ENCODE measurements at places on chromosomes 1 and 21.

- DNase-seq: peak; percentile 21
Measured at GRCh38 chr1:194295685-194296084, 1109.3 kb upstream of the B3GALT2 start.

DNA sequence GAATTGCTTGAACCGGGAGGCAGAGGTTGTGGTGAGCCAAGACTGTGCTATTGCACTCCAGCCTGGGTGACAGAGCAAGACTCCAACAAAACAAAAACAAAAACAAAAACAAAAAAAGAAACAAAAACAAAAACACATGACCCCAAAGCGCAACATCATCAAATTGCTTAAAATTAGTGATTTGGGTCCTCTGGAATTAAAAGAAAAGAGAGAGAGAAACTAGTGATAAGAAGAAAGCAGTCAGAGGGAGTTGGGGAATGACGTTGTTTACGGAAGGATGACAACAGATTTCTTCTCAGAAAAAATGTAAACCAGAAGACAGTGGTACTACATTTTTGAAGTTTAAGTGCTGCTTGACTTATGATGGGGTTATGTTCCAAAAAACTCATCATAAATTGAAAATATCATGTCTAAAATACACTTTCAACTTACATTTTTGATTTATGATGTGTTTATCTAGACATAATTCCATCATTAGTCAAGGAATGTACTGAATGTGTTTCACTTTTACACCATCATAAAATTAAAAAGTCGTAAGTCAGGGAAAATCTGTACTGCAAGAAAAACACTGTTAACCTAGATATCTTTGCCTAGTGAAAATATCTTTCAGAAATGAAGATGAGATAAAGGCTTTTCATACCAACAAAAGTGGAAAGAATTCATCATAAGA is 88.0 kb downstream of the MT1HL1 start:
- DNase-seq: no peak

- no peak for DNase-seq
Measured at GRCh38 chr1:236018885-236019453, 45.9 kb downstream of the NID1 start.

GRCh38 chr1:37498872-37499617 is 15.5 kb downstream of the MEAF6 start:
- DNase-seq: no peak

DNA sequence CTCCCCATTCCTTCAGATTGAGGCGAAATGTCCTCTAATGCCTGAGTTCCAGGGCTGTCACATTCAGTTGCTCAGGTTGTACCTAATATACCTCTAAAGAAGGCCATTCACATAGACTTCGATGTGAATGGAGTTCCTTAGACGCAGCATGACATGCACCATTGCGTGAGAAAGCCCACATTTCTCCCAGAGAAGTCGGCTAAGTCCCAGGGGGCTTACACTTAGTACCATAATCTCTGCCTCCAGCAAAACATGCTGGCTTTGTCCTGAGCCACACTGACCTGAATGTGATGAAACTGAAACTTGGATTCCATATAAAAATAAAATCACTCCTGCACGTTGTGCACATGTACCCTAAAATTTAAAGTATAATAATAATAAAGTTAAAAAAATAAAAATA is 23.2 kb upstream of the SLC2A1 start:
- no peak for DNase-seq

GRCh38 chr1:68093737-68094136 is 43.3 kb upstream of the DIRAS3 start:
- no peak for DNase-seq

GRCh38 chr1:234848972-234849649 is 239.1 kb upstream of the IRF2BP2 start:
- DNase-seq: no peak

- DNase-seq: no peak
Measured at GRCh38 chr1:17877896-17878295, 122.8 kb downstream of the ACTL8 start.

- no peak for DNase-seq
Measured at GRCh38 chr1:234940841-234941240, 187.8 kb downstream of the TOMM20 start.

DNA sequence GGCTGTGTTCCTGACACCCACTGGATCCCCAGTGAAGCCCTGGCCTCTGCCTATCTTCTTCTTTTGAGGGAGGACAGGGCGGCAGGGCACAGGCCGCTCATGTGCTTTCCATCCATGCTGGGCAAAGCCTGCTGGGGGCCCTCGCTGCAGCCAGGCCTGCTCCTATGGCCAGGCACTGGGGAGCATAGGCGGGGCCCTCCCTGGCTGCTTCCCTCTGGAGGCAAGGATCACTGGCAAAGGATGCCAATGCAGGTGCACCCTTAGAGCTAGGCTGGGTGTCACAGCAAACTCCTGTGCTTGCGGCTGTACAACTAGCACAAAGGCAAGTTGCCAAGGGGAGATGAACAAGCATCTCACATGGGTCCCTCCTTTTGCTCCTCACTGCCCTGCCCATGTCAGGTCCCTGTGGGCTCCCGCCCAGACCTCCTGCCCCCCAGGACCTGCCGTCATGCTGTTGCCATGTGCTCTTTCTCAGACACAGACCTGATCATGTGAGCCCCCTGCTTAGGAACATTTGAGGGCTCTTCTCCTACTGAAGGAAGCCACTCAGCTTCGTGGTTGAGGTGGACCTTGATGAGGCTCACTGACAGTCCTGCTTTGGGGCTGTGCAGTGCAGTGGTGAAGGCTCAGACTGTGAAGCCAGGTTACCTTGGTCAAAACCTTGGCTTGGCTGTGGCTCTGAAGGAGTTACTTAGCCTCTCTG is 393.6 kb downstream of the PTPRU start:
- no peak for DNase-seq

GRCh38 chr1:181440510-181440909 is 42.8 kb upstream of the CACNA1E start:
- no peak for DNase-seq

DNA sequence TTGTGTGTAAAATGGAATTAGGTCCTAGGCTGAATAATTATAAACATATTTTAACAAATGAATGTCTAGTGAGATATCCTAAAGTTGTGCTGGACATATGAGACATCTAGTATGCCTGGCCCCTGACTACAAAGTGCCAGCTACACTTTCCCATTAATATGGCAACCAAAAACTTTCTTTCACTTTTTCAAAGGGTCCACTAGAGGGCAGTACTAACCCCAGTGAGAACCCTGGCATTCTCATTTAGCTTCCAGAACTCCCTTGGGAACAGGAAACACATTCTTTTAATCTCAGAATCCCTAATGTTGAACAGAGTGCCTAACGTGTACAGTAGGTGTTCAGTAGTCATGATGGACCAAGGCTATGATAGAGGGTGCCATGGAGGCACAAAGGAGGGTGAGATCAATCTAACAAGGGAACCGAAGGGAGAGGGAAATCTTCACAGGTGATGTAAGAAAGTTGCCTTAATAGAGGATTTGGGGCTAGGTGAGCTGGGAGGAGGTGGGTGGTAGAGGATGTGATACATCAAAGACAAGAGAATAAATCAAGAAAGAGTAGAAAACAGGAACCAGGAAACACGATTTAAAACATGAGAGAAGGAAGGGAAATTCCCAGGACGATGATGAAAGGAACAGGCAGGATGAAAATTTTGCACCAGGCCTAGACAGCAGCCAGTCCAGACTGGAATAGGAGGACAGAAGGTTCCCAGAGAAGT is 41.6 kb downstream of the NSL1 start:
- DNase-seq: peak; percentile 43

- DNase-seq: no peak
Measured at GRCh38 chr1:226597616-226598454, 49.3 kb downstream of the STUM start.

GRCh38 chr1:87515781-87516180 is 187.1 kb downstream of the LMO4 start:
- DNase-seq: no peak

DNA sequence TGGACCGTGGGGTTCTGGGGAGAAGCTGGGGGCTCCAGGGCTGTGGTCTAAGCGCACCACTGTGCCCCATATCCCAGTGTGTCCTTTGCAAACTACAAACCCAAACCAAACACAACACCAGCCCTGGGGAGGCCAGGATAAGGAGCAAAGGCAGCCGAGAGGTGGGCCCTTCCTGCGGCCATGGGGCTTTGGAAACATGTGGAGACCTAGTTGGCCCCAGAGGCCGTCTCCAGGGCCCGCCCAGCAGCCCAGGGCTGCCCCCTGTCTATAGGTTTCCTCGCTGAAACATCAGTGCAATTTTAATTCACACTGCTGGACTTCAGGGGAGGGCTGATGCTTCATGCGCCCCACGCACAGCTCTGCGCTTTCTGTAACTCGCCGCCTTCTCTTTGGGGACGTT is 61.3 kb downstream of the PRDM16 start:
- no peak for DNase-seq

- no peak for DNase-seq
Measured at GRCh38 chr21:45265721-45266517, 21.8 kb downstream of the POFUT2 start.

DNA sequence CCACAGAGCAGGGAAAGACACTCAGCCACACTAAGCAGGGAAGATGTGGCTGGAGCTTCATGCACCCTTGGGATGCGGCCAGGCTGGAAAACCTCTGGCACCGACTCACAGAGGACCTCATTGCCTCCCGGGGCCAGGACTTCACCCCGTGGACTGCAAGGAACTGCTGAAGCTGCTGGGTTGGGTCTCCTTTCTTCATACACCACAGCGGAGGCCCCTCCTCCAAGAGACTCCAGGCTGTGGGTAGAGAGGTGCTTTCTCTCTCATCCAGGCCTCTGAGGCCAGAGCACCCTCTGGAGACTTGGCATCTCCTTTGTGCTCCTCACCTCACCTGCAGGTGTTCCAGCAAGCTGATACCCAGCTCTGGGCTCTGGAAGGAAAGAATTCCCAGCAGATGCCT is 76.0 kb upstream of the EDN2 start:
- DNase-seq: no peak

- no peak for DNase-seq
Measured at GRCh38 chr1:45718289-45718688, 30.3 kb downstream of the TMEM69 start.

GRCh38 chr1:35931446-35932157 is 697 bp downstream of the AGO3 start:
- peak; percentile 2 for DNase-seq

DNA sequence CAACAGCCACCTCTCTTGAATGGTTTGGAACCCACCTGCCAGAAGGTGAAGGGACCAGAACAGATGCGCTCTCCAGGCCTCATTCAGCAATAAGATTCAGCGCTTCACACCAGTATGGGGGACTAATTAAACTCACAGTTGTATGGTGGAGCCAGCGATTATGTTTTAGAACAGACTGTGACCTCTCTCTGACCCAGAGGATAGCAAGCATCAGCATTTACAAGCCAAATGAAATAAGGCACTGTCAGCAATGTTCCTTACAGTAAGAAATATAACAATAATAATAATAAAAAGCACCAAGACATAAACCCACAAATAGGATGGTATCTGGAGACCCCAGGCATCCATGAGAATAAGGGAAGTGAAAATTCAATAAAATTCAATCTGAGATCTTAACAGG is 6.9 kb upstream of the CDC42BPA start:
- DNase-seq: no peak

- DNase-seq: no peak
Measured at GRCh38 chr1:23216771-23217420, 406 bp downstream of the HTR1D start.

DNA sequence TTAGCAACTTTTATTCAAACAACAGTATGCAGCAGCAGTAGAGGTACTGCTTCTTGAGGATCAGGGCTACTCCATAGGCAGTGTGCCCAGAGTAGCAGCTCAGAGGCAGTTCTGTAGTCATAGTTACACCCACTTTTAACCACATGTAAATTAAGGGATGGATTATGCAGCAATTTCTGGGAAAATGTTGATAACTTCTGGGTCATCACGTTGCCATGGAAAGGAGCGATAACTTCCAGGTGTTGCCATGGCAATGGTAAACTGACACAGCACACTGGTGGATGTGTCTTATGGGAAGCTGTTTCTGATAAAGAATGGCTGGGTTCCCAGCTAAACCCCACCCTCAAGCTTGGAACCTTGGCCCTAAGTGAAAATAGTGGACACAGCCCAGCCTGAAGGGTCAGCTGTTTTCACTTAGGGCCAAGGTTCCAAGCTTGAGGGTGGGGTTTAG is 29.0 kb upstream of the PLA2G2A start:
- DNase-seq: no peak

- peak; percentile 60 for DNase-seq
Measured at GRCh38 chr1:151047925-151048644, 534 bp downstream of the C1orf56 start.

DNA sequence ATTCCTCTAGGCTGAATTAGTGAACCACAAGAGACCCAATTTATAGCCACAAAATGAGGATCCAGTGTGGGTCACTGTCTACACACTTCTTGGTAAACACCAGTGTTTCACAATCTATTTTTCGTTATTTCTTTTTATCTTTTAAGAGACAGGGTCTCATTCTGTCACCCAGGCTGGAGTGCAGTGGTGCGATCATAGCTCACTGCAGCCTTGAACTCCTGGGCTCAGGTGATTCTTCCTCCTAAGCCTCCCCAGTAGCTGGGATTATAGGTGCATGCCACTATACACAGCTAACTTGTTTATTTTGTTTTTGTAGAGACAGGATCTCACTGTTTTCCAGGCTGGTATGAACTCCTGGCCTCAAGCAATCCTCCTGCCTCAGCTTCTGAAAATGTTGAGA is 29.3 kb upstream of the SLC45A3 start:
- DNase-seq: no peak

- DNase-seq: no peak
Measured at GRCh38 chr1:191256917-191257316, 779.3 kb upstream of the BRINP3 start.

- no peak for DNase-seq
Measured at GRCh38 chr1:33047290-33047689, 10.6 kb upstream of the AK2 start.

DNA sequence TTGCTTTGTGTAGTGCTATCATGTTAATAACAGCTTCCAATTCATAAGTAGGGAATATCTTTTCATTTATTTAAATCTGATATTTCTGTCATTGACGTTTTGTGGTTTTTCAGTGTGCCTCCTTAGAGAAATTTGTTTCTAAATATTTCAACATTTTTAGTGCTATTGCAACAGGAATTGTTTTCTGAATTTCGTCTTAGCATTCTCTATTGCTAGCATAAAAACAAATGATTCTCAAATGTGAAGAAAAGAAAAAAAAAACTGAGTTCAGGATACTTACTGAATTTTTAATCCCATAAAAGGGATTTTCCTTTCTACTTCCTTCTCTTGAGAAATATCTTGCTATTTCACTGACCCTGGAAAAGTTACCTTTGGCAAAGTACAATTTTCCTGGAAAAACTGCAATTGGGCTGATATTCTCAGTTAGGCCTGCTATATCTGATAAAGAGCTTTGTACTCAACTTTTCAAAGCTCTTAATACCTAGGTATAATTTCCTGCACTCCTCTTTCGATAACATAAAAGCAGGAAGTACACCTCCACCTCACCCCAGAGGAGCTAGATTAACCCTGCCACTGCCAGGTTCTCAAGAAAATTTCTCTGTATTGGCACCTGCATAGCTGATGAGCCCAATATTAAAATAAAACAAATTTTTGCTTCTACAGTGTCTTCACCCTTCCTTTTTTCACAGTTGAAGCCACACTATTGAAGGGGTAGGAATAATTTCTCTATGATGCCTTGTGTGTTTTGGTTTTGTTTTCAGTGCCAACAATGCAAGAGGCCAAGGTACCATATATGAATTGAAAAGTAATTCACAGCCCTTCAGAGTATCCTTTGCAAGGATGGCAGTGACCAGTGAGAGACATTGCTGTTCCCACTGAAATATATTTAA is 35.6 kb downstream of the PTPN14 start:
- no peak for DNase-seq
